ENCODE measurements at places on chromosomes 5 and 9.

DNA sequence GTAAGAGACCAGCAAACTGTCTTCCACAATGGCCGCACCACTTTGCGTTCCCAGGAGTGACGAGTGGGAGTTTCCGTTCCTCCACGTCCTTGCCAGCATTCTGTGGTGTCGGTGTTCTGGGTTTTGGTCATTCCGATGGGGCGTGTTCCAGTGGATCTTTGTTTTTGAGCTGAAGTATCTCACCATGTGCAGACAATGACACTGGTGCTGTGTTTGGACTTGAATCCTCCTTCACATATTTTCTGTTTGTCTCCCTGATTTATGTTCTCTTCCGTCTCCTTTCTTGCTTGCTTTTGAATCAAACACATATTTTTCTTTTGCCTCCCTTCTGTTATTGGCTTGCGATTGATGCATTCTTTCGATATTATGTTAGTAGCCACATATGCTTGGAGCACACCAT lies 60.8 kb upstream of the IRX4 start:
- DNase-seq, result no peak

DNA sequence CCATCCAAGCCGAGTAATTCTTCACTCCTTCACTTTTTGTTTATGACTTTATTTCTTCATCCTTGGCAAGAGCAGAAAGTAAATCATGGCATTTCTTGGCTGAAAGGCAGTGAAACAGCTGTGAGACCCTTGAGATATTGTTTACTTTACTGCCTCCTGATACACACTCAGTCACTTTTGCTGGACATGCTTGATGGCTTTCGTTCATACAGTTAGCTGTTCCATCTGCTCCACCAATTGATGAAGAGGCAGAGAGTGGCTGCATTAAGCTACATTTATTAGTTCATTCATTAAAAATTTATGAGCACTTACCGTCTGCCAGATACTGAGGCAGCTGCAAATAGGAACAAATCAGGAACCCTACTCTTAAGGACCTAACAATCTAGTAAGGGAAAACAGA lies 184.4 kb upstream of the OR13F1 start:
- no peak for DNase-seq

GRCh38 chr5:39148983-39149534 lies 70.3 kb downstream of the FYB1 start:
- no peak for DNase-seq

DNA sequence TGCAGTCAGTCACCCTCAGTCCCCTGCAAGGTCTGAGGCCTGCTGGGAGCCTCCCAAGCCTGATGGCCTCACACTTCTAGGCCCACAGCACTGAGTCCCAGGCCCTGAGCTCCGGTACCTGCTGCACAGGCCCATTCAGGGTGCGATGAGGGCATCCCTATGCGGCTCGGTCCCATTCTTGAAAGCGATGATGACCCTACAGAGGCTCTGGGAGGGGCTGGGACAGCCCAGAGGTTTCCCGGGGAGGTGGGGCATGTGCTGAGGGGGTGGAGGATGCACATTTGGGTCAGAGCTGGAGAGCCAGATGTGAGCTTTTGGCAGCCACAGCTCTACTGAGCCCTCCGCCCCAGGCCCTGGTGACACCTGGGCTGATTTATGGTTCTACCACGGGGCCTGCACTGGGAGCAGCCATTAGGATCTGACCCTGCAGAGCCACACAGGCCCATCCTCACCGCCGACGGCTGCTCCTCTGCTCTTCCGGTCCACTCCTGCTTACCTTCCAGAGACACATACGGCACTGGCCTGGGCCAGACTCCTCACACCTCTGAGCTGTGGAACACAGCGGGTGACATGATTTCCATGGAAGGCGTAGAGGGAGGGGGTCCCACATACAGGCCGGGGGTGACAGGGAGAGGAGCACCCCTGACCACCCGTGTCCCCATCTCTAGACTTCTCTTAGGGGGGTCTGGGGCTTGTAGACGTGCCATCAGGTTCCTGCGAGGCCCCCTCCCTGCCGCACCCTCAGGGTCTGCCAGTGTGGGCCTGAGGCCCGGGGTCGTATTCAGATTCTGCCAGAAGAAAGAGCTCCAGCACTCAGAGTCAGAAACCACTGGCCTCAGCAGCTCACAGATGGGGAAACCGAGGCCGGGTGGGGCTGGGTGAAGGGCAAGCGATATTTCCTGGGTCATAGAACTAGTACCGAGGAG lies 53.4 kb downstream of the COL23A1 start:
- DNase-seq, result no peak

DNA sequence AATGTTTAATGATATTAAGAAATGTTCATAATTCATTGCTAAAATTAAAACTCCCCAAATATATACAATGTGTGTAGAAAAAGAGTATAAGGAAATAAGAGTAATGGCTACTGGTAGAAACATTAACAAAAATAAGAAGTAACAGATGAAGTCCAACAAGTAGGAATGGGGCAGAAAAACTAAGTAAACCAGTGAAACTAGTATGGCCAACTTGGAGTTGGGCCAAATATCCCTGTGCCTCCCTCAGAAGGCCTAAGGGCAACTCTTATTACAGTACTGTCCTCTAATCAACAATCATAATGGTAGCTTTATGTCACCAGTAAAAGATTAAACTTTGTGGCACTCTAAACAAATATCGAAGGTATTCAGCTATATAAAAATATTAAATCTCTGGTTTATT lies 93.5 kb downstream of the SSBP2 start:
- DNase-seq, result no peak

DNA sequence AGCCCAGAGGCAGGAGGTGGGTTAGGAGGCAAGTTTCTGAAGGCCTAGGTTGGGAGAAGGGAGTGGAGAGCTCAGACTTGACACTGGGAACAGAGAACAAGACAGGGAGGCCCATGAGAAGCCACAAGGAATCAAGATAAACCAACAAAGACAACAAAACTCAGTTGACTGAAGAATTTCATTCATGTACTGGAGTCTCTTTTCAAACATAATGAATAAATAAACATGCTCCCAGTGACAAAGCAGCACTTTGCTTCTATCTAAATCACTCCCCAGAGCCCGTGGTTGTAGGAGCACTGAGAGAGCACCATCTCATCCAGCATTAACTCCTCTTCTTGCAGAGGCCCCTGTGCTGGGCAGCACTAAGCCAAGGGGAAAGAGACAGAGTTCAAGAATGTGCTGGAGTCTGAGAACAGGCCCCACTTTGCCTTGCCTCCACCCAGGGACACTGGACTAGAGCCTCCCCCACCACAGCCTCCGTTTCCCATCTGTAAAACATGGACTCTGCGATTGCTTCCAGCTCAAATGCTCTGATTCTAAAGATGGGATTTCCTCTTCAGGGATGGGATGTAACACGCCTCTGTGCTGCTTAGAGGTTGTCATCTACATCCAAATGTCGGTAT lies 282.0 kb downstream of the SPOCK1 start:
- DNase-seq, result no peak

GRCh38 chr5:8320244-8320643 lies 451.3 kb downstream of the MTRR start:
- DNase-seq, result no peak

DNA sequence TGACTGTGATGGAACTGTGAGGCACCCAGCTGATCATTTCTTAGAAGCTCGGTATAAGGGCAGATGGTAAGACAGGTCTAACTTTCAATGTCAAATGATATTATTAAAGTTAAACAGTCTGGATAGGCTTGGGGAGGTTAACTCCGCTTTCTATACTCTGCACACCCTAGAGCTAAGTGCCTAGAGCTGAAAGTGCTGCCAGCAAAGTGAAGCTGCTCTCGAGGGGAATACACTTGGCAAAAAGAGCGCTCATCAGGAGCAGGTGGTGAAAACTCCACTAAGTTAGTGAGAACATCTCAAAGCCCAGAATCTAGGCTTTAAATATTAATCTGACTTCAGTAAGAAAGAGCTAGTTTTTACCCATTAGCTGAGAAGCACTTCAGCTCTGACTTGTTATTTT lies 349.6 kb upstream of the SLC30A5 start:
- no peak for DNase-seq

GRCh38 chr9:33293782-33294181 lies 3.5 kb downstream of the NFX1 start:
- DNase-seq, result no peak

GRCh38 chr5:76209297-76209696 lies 126.1 kb downstream of the SV2C start:
- DNase-seq, result no peak

GRCh38 chr5:124596595-124597421 lies 149.6 kb downstream of the ZNF608 start:
- DNase-seq, result no peak

DNA sequence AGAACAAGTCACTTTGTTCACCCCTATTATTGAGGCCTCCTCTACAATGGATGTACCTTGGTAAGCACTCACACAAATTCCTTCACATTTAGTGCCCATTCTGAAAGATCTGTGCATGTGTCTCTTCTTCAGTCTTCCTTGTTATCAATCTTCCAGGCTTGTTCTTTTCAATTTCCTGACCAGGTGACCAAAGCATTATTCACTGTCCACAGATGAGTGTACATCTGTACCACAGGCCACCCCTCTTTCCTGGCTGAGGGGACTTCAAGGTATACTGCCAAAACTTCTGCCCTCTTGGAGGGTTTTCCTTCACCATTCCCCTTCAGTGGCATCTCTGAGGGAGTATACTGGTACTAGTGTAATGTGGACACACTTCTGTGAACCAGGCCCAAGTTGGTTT lies 25.5 kb upstream of the STOM start:
- DNase-seq, result no peak

DNA sequence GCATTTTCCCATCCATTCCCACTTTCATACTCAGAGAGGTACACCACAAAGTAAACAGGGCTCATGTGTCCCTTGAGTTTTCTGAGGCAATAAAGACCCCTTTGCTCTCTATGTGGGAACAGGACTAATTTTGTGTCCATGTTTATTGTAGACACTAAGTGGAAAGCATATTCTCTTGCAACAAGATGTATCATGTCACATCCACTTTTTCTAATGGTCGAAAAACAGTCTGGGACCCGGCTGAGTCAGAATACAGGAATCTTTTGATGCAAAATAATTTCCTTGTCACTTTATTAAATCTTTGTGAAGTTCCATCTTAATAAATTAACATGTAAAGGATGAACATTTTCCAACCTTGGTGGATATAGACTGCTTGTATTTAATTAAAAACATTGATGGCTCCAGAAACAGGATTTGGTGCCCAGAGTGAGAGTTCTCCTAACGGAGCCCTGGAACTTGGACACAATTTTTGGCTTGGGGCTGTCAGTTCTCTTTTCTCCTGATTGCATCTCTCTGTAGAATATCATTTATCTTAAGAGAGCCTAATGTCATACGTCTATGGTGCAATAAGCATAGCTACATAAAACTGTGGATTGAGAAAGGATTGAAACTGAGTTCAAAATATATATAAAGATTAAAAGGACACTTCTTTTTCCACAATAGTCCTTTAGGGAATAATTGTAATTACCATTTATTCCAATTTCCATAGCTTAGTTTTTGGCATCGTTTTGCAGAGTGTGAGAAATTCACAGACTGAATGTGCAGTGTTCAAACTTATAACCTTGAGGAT lies 1116.7 kb upstream of the SEMA6A start:
- no peak for DNase-seq

DNA sequence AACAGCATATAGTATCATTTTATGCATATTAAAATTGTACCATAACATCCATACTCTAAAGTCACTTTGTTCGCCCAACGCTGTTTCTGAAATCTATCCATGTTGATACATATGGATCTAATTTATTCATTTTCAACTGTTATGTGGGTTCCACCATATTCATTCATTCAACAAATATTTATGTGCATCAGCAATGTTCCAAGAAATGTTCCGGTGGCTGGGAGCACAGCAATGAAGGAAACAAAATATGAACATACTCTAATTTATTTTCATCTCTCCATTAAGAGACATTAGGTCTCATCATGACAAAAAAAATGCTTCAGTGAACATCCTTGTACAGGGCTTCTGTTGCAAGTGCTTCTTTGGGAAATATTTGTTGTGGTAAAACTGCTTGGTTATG lies 75.4 kb downstream of the MARCHF3 start:
- no peak for DNase-seq

DNA sequence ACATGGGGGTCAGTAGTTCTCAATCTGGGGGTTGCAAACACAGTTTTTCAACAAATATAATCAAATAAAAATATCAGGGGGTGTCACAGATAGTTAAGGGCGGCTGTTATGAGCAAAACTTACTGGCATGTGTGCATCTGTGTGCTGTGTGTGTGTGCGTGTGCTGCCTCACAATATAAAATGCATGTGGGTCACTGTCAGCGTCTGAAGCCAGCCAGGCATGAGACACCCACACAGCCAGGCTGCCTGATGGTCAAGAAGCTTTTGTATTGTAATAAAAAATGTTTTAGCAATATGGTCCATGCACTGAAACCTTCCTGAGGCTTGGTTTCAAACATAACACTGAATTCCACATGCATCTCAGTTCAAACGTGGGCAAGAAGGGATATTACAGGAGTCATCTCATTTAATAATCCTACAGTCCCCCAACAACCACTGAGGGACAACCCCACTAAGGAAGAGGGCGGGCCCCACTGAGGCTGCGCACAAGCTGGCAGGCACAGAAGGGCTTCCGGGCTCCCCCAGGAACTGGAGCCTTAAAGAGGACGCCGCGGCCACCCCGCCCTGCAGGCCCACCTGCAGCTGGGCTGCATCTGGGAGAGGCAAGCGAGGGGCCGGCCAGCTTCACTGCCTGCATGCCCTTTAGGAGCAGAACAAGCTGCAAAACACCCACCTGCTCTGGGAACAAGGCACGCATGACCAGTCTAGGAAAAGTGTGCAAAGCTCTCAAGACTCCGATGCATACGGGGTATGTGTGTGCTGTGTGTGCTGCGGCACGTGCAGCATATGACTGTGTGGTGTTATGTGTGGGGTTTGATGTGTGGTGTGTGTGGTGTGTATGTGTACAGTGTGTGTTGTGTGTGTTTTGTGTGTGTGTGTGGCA lies 14.1 kb downstream of the SEMA4D start:
- no peak for DNase-seq

GRCh38 chr5:151383011-151383410 lies 35.7 kb upstream of the SLC36A2 start:
- DNase-seq, result no peak

DNA sequence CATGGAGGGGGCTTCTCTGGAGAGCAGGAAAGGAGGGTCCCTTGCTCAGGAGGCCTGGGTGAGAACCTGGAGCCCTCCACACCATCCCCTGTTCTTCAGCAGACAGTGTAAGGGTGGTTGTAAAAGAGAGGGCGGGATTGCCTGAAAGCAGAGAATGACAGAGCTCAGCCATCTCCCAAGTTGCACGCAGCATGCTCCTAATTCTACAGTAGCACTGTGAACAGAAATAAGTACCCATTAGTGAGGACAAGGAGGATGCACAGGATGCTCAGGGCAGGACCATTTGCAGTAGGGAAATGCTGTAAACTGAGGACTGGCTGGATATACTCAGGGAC lies 8.4 kb downstream of the CCDC69 start:
- no peak for DNase-seq

GRCh38 chr5:139958432-139959148 lies 84.5 kb downstream of the NRG2 start:
- DNase-seq, result no peak

- peak; percentile 55 for DNase-seq
These were observed 88.8 kb downstream of the PHF2 start for GRCh38 chr9:93665128-93665636.

GRCh38 chr5:126801174-126801991 lies 24.4 kb downstream of the LMNB1 start:
- DNase-seq, result no peak

- no peak for DNase-seq
These were observed 38.3 kb upstream of the KCNV2 start for GRCh38 chr9:2679011-2679410.

All from sigmoid colon (tissue), 7 donors.